Central memory CD4-positive, alpha-beta T cell (primary cell): ENCODE measurements at places on chromosomes 3 and 15.
A peak's percentile ranks its signal among the peaks of the same experiment; 100 is the strongest.

- DNase-seq = no peak
These were observed 237.3 kb downstream of the XXYLT1 start for GRCh38 chr3:195033531-195034091.

DNA sequence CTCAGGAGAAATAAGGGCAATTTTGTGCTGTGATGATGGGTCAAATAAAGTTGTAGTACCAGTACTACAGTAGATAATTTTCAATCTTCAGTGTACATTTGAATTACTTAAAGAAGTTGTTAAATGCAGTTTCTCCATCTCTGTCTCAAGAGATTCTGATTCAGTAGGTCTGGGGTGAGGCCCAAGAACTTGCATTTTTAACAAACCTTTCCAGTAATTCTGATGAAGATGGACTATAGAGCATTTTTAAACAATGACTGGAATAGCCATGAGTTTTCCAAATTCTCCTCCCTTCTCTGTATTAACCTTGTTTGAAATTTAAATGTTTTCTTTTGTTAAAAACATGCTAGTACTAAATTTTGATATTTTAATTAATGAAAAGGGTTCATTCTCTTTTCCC, 127.0 kb upstream of the CD96 start:
- no peak for DNase-seq

GRCh38 chr3:177488740-177489139, 291.5 kb upstream of the TBL1XR1 start:
- DNase-seq = no peak

- no peak for DNase-seq
These were observed 31.6 kb downstream of the SLC24A1 start for GRCh38 chr15:65653341-65653740.

GRCh38 chr3:151226088-151226563, 23.1 kb upstream of the GPR171 start:
- DNase-seq = no peak

GRCh38 chr3:179640469-179640868, 12.4 kb upstream of the USP13 start:
- DNase-seq = no peak

DNA sequence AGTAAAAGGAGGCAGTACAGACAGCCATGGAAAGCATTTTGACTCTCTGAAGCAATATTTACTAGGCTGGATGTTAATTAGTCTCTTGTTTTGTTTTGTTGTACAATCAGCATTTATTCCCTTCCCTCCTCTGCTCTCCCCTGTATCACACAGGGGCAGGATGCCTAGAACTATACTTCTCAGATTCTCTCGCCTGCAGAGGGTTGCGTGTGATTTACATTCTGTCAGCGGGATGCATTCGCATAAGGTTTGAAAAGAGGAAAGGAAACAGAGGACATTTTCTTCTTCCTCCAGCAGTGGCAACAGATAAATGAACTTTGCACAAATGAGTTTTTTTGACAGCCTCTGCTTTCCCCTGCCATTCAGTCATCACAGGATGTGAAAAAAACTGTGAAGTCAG, 188.3 kb downstream of the RSL24D1 start:
- no peak for DNase-seq

- peak; percentile 52 for DNase-seq
These were observed 31.7 kb downstream of the BHLHE40 start for GRCh38 chr3:5010706-5011554.

GRCh38 chr3:44434834-44435510, 42.5 kb downstream of the ZNF445 start:
- no peak for DNase-seq

DNA sequence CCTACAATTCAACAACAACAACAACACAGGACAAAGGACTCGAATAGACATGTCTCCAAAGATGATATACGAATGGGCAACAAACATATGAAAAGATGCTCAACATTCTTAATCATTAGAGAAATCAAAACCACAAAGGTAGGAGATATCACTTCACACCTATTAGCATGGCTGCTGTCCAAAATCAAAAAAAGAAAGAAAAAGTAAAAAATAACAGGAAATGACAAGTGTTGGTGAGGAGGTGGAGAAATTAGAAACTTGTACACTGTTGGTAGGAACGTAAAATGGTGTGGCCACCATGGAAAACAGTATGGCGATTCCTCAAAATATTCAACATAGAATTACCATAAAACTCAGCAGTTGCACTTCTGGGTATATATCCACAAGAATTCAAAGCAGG, 312.3 kb upstream of the STT3B start:
- DNase-seq = peak; percentile 50

DNA sequence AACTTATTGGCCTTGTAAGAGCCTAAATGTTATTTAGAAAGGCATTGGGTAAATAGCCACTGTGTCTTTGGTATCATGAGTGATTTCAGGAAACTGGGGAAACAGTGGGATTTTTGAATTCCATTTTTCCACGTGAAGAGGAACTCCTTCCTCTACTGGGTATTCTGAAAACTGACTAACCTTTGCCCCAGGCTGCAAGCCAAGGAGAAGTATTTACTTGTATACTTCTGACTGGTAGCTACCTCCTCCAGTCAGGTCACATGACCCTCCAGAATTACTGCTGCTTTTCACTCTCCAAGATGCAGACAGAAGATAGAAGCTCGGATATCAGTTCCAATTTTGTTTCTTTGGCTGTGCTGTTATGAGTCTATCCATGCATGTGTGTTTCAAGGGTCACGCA, 50.9 kb upstream of the MAP3K13 start:
- no peak for DNase-seq

DNA sequence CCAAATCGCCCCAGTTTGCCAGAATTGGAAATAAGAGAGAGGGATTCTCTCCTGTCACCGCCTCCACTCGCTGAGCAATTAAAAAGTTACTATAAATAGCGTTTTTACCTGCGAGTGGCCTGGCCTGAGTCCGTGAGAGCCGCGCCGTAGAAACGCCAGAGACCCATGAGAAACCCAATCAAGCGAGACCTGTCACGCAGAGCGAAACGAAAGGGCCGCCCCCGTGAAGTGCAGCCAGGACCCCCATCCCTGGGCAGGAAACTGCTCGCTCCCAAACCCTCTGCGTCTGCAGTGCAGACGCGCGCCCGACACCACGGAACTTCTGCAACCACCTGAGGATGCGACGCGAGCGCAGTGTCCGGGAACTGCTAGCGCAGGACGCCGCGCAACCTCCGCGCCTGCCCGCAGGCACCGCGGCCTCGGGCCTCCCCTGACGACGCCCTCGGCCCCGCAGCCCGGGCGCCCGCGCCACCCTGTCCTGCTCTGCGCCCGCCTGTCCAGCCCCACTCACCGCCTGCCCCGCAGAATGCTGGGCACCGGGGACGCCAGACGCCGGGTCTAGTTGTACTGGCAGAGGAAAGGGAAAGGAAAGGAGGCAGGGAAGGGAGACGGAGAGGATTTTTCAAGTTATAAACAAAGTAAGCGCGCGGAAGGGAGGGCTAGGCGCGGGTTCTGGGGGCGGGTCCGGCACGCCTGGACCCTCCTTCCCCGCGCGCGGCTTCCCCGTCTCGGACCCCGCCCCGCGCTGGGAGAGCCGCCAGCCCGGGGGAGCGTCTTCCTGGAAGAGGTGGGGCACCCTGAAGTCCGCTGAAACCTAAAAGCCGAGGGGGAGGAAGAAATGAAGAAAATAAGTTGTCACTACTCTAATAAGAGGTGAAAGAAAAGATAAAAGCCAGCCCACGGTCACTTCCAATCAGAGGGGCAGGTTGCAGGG, at the start of gene PLSCR4:
TSS of gene PLSCR4 (minus strand) at position 657 of the 934 bp plus-strand sequence. CDS start 29,034 bp downstream, outside the sequence.
- no peak for DNase-seq

DNA sequence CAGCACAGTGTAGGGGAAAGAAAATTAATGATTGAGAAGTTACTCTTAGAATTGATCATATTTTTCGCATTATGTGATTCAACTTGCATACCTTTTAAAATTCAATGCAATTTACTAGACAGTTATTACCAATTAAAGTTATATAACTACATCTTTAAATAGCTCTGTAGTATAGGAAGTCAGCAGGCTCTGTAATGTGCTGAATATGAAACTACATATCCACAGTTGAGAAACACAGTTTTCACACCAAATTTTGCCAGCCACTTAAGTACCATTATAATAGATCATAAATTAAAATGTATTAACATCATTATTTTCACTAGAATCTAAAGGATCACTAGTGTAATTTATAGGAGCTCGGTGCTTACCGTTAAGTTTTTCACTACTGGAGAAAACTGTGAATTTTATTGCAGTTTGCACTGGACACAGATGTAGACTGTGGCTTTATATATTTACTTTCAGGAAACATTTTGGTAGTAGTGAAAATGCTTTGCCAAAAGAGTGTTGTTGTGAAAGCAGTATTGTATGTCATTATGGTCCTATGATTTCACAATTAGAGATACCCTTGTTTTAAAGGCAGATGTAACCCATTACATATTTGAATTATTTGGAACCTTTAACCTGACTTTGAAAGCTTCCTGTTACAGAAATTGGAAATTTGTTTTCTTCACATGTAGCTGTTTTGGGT, 113.6 kb downstream of the PLCL2 start:
- no peak for DNase-seq

GRCh38 chr3:118425272-118425837, 609.3 kb downstream of the IGSF11 start:
- DNase-seq = no peak

GRCh38 chr15:74191798-74192197, 10.8 kb downstream of the STRA6 start:
- no peak for DNase-seq

DNA sequence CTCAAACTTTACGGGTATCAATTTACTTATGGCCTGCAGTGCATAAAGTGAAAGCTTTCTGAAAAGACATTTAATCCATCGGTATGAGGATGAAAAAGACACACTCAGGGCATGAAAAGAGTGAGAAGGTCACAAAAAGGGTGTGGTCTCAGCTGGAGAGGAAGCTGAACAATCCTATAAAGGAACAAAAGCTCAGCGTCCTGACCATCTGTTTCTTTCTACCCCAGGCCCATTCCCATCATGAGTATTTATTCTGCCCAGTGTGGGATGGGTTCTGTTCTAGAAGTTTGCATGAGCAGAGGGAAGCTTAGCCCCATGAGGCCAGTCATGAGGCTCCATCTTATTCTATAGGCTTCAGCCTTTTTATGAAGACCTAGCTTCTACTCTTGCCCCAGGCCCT, 144.6 kb downstream of the LPP start:
- DNase-seq = no peak
